Liver (tissue), 10 donors: ENCODE measurements at places on chromosomes 5 and 9.

DNA sequence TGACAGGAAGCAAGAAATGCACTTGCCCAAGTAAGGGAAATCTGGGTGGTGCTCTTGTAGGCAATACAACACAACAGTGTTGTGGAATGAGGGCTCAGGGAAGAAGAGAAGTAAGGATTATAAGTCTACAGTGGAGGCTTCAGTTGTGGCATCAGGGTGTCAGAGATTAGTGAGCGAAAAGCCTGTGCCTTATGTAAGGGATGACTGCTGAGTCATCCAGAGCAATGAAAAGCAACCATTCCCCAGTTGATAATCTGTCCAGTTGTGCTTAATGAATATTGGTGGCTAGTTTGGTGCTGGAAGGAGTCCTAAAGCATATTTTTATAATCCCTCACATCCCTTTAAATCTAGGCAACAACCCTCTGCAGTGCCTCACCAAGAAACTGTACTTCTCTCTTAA is 42.0 kb downstream of the FBXO38 start:
- DNase-seq = no peak

GRCh38 chr5:32258424-32258823 is 54.3 kb downstream of the MTMR12 start:
- DNase-seq = no peak

DNA sequence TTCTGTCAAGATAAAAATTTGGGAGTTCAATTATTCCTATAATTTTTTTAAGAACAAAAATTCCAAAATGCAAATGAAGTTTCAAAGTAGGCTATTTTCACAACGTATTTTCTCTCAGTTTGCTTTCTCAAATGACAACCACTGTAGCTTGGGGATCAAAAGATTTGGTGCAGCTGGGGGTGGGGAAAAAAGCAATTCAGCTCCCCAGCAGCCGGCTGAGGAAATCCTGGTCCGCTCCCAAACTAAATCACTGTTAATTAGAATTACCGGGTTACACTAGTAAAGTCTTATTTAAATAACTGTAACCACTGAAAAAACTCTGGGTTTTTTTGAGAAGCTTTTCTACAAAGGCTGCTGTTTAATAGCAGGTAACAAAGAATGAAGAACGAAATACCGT is 5.7 kb downstream of the NR6A1 start:
- no peak for DNase-seq

DNA sequence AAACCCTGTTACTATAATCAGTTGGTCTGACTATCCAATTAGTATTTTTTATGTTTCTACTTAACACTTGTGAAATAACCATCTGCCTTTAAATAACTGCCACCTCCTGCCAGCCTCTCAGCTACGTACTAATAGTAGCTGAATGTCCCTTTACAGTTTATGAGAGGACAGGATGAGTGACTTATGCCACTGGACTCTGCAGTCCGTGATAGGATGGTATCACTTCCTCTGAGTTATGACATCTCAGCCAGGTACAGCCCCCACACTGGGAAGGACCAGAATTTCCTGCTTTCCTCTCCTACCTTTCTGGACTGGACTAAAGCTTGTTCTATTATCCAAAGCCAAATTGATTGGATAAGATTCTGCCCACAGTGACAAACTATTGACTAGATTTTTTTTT is 102.9 kb downstream of the ZFAND5 start:
- no peak for DNase-seq

DNA sequence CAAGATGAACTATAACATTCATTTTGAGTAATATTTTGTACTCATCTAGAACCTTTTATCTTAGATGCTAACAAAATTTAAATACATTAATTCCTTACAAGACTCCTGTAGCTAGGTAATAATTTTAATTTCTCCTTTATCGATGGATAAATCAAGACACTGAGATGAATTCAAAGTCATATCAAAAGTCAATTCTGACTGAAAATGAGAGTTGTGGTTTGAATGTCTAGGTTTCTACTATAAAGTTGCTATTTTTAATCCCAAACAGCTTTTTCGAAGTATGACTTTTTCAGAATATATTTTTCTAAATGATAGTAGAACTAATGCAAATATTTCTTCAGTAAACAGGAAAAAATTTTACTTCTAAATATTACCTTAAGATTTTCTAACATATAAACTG is 491.7 kb upstream of the FAM174A start:
- DNase-seq = no peak

- DNase-seq = no peak
Observed at GRCh38 chr5:157468293-157468965, 8.4 kb downstream of the NIPAL4 start.

DNA sequence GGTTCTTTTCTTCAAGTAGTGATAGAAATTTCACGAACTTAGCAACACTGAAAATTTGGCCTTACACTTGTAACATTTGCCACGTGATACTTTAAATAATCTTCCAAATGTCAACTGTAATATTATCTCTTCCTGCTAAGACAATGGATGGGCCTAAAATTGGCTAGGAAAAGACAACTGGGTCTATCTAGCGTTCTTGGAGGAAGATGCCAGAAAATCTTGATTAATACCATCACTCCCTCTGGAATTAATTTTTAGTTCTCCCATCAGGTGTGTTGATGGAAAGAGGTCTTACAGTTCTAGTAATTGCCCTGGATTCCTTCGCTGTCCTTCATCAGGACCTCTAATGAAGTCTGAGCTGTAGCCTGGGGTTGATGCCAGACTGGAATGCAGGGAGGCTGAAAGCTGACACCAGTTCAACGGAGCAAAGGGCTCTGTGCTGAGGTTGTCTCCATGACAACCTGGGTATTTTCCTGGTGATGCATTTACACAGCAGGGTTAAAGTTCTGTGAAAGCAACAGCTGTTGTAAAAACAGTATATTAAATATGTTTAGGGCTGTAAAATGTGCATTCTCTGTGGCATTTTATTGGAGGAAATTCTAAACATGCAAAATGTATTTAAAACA is 92.3 kb downstream of the GAS1 start:
- peak; percentile 47 for DNase-seq

DNA sequence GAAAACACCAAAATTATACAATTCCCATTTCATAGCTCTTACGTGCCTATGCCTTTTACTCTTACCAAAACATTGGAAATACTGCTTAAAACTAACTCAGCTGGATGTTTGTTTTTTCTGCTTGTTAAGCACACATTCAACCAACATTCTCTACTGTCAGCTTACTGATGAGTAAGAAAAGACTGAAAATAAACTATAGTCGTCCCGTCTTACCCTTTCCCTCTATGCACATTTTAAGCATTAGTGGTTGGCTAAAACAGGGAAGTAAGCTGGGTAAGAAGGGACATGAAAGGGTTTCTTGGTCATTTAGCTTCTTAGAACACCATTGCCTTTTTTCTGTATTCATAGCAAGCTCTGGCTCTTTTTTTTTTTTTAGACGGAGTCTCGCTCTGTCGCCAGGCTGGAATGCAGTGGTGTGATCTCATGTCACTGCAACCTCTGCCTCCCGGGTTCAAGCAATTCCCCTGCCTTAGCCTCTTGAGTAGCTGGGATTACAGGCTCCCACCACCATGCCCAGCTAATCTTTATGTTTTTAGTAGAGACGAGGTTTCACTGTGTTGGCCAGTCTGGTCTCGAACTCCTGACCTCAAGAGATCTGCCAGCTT is 232.1 kb upstream of the PCSK5 start:
- no peak for DNase-seq
